ENCODE measurements at places on chromosomes 2 and 18.

DNA sequence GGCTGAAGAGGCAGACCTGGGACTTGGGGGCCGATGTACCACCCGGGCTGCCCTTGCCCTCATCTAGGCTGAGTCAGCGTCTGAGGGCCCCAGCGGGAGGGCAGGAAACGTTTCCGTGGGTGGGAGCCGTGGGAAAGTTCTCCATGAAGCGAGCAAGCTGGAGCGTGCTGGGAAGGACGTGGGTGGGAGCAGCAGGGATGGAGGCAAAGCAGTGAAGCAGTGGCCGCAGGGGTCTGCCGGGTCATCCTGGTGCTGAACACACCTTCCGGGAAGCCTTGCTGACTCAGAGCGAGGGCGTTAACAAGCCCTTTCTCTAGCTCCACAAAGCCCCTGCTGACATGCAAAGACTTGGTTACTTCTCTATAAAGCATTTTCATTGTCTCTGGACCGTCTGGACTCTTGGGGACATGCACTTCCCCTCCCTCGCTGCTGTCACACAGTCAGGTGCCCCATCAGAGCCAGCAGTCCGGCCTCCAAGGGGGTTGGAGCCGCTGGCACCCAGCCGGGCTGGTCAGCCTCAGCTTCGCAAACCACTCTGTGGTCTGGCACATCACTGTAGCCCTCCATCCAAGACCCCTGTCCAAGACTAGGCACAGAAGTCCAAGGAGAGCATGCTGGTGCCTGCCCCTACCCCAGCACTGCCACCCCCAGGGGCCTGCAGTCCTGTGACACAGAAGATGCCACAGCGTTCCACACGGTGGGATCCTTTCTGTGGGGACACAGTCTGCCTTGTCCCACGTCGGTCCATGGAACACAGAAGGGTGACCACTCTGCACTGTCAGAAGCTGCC lies 115.1 kb upstream of the GPC1 start:
- peak; percentile 96 for DNase-seq

DNA sequence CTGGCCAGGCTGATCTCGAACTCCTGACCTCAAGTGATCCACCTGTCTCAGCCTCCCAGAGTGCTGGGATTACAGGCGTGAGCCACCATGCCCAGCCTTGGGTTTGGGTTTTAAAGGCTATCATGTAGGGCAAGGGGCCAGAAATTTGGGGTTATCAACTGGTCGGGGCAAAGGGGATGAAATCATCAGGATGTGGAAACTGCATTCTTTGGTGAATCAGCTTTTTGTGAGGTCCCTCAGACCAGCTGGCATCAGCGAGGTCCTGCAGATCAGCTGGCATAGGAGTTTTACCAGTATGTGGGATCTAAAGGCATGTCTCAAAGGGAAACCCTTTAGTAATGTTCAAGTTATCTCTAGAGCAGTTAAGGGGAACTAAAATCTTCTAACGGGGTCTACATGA lies 6.4 kb upstream of the GEMIN6 start:
- DNase-seq = peak; percentile 66

DNA sequence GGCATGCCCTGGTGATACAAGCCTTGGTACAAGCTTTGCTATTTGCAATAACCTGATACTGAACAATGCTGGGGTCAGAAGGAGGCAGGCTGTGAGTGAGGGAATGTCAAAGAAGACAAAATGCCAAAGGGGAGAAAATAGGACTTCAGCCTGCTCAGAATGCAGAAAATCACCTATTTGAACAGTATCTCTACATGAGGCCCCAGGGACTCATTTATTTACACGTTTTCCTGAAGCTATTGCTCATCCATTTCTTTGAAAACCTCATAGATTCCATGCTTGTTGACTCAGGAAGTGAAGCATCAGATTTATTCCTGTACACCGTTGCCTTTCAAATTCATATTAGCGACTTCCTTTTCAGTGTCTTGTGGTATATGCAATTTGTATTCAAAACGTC lies 69.4 kb upstream of the CBLN2 start:
- DNase-seq = no peak

DNA sequence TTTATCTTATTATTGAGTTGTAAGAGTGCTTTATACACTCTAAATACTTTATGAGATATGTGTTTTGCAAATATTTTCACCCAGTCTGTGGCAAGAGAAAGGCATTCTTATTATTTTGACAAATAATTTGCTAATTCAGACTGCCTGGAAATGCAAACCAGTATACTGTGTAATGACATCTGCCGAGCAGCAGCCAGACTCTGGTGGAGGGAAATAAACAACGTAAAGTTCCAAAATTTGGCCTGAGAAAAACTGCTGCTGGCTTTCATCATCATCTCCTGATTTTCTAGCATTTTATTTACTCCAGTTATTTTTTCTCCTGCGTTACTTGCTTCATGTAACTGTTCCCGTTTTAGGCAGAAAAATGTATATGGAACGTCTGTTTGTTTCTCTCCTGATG lies 161.6 kb downstream of the RNF152 start:
- DNase-seq = no peak

DNA sequence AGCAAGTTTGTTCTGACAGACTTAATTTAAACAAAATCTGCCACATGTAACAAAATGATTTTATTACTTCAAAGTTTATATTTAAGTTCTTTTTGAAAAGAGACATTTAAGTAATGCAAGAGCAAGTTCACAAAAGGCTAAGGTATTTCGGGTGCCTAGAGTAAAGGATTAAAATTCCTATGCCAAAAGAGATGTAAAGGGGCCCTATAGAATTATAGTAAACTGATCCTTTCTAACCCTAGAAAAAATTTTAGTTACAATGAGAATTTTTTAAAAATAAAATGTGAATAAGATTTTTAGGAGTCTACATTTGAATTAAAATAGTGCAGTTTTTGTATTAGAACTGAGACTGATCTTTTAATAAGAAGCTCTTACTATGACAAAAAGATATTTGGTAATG lies 147.1 kb downstream of the PLEKHA3 start:
- no peak for DNase-seq

- peak; percentile 45 for DNase-seq
Observed at GRCh38 chr2:206217743-206218142, 56.7 kb upstream of the ZDBF2 start.

DNA sequence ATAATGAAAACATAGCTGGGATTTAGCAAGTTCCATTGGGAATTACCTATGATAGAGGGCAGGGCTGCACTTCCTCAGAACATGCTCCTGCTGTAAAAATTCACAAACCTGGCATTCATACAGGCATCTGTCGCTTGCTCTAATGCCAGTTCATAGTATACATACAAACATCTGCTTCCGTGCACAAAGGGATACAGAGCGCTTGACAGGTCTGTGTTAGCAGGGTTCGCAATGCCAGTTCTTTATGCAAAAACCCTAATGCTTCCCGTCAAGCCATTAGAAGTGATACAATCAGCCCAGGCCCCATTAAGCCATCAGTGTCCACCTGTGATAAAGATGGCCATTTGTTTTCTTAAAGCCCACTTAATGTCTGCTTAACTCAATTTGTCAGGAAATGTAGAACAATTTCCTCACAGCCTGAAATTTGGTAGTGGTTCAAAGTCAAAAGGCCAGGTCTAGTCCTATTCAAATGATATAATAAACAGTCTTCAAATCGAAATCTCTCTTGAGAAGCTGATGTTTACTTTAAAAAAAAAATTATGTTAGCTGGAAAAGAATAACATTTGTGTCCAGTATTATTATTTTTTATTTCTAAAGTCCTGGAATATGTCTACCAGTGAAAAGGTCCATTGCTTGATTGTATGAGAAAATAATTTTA lies 556.3 kb downstream of the ARHGAP15 start:
- no peak for DNase-seq

- no peak for DNase-seq
Observed at GRCh38 chr2:25576596-25576995, 96.8 kb downstream of the DTNB start.

DNA sequence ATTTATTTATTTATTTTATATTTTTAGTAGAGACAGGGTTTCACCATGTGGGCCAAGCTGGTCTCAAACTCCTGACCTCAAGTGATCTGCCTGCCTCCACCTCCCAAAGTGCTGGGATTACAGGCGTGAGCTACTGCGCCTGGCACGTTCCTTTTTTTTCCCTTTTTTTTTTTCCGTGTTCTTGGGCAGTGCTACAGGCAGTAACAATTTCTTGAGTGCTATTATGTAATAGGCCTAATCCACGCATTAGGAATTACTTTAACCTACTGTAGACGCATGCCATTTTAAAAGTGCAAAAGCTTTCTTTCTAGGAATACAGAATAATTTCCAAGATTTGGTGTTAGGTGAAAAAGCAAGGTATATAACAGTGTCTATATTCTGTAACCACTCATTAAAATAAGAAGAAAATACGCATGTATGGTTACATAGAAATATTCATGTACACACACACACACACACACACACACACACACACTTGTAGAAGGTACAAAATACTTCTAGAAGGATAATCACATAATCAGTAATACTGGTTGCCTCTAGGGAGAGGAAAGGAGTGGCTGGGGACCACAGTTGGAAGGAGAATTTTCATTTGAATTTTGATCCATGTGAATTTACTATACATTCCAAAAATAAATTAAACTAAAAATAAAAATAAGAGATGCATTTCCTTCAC lies 92.3 kb downstream of the METTL8 start:
- no peak for DNase-seq

DNA sequence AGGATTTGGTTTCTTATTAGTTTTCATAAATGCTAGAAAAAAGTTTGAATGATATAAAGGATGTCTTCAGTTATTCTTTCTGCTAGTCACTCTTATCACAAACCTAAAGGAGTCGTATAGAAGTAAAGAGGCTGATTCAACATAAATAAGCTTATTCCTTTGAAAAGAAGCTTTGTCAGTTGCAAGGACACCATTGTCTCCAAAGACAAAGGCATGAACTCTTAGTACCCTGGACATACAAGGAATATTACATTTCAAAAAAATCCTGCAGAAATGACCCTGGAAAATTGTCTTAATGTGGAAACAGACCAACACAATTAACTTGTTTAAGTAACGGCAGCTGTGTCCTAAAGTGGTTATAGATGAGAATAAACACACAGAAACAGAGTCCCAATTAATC lies 528.0 kb downstream of the CPS1 start:
- no peak for DNase-seq

DNA sequence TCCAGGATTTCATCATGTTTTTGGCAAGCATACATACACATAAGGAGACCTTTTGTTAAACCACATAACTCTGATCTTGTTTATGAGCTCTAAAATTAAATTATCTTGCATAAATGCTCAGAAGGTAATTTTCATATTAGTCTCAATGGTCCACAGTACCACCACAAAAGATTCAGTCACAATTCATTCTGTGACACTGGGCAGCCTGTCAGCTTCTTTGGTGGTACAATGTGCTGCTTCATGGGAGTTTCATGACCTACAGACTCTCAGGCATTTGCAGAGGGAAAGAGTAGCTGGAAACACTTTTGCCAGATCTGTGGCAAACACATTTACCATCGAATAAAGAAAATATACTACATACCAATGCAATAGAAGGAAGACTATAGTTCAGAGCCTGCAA lies 51.3 kb upstream of the ZNF397 start:
- DNase-seq = no peak

DNA sequence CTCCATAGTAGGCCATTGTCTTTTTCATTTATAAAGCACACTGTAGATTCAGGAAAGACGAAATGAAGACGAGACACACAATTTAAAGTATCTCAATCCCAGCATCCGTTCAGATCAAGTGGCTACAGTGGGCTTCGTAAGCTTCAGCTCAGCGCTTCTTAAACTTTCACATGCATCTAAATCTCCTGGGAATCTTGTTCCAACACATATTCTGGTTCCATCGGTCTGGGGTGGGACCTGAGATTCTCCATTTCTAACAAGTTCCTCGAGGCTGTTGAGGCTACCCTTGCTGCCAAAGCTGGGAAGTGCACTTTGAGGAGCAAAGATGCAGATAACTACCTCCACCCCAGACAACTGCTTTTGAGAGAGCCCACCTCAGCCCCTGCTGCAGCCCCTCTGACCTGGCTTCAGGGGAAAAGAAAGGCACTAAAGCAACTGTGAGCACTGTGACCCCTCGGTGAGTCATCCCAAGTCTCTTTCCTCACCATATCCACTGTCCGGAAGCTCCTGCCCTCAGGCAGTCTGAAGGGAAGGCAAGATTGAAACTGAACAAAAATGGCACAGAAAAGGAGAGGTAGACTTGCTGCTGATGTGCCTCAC lies 201.1 kb upstream of the FBXO11 start:
- DNase-seq = peak; percentile 94

GRCh38 chr2:160221391-160222276 lies 21.6 kb upstream of the ITGB6 start:
- DNase-seq = peak; percentile 93

GRCh38 chr2:26455670-26456439 lies 22.1 kb downstream of the OTOF start:
- DNase-seq = no peak

DNA sequence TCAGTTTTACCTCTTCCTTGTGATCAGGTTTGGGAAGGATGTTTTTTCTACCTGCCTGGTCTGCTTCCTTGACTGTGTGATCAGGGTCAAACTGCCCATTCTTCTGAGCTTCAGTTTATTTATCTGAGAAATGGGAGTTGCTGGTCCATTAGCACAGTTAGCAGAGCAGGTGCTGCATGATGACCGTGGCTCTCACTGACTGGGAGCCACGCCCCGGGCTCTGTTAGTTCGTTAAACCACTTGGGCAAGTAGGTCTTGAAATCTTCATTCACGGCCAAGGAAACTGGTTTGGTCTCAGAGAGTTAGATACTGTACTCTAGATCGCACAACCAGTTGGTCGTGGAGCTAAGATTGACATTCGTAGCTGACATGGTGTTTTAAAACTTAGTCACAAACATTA lies 41.7 kb downstream of the INPP5D start:
- no peak for DNase-seq

DNA sequence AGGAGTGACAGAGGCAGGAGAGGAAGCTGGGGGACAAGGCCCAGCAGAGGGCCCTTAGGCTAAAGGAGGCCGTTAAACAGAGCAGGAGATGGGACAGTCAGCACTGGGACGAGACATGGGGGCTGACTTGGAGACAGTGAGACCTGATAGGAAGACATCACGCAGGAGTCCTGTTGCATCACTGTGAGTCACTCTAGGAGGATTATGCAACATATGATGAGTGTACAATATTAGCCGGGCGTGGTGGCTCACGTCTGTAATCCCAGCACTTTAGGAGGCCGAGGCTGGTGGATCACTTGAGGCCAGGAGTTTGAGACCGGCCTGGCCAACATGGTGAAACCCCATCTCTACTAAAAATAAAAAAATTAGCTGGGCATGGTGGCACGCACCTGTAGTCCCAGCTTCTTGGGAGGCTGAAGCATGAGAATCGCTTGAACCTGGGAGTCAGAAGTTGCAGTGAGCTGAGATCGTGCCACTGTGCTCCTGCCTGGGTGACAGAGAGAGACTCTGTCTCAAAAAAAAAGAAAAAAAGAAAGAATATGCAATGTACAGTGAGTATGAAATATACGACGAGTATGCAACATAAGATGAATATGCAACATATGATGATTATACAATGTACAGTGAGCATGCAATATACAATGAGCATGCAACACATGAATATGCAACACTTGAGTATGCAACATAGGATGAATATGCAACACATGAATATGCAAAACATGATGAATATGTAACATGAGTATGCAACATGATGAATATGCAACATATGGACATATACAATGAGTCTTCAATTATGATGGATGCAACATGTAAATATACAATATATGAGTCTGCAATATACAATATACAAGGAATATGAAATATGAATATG lies 83.3 kb upstream of the ID2 start:
- peak; percentile 96 for DNase-seq
